ENCODE measurements at places on chromosomes 2 and 18. TPM values are rescaled to one million over a fixed set of nuclear protein-coding genes. Genes with fewer than 3 reads are reported as not detected.

DUSP2 gene
- 1.8 TPM for total RNA-seq

SULT1C4 gene
- total RNA-seq, result 0.56 TPM

NDUFAF7 gene
- total RNA-seq, result 12.8 TPM

TNFAIP6 gene
- 2.2 TPM for total RNA-seq

NAT8 gene
- not detected for total RNA-seq

DNA sequence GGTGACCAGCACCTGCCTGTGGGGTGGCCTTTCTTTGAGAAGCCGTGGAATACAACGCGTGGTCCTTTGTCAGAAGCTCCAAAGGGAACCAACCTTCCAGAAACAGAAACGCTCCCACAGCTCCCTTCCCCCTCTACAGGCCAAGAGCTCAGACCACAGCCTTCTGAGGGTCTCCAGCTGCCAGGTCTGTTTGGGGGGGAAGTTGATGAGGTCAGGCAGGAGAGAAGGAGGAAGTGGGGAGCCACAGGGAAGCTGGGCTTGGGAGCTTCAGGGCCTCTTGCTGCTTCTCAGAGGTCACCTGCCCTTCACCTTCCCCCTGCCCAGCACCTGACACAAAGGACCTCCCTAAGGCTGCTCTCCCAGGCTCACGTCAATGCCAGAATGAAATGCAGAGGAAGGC lies 287.7 kb upstream of the ID2 start:
- no peaks in the 10 kb centered on the region for H3K36me3 ChIP-seq
- H3K4me1 ChIP-seq, result no peaks in the 10 kb centered on the region
- no peak for DNase-seq
- H3K4me3 ChIP-seq, result no peak overlapping the region

- H3K4me3 ChIP-seq, result no peak overlapping the region
- H3K4me1 ChIP-seq, result peaks cover 10% of the 10 kb centered on the region
- no peaks in the 10 kb centered on the region for H3K27me3 ChIP-seq
- DNase-seq, result no peak
Measured at GRCh38 chr18:36350251-36350651, 52.7 kb downstream of the FHOD3 start.

GRCh38 chr2:240957656-240958365 lies 40.6 kb upstream of the SNED1 start:
- DNase-seq, result no peak
- H3K4me3 ChIP-seq, result no peak overlapping the region
- H3K36me3 ChIP-seq, result no peaks in the 10 kb centered on the region
- peaks cover 32% of the 10 kb centered on the region for H3K4me1 ChIP-seq
- H3K27me3 ChIP-seq, result peaks cover 29% of the 10 kb centered on the region
- H3K27ac ChIP-seq, result no peak overlapping the region

Measured in IMR-90 (cell line).